Activated T-helper 1 cell treated with anti-CD3 and anti-CD28 coated beads, Interleukin-2, amount 50 U/mL, for 16 hours (primary cell): ENCODE measurements at places on chromosomes 2 and 18.

DNA sequence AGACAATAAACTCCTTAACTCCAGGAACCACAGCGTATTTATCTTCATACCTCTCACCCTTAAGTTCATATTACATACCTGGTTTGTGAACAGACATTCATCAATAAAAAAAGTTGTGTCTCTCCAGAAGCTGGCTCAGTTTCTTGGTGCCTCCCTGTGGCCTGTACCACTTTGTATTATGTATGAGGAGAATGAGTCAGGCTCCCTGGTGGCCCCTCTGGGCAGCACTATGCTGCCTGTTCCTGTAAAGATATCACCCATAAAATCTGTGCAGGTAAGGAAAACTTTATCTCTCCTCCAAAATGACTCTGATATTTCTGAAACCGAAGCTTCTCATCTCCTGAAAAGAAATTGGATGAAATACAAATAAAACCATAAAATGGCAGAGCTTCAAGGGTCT, 198.4 kb upstream of the NT5C1B start:
- no peak for DNase-seq

DNA sequence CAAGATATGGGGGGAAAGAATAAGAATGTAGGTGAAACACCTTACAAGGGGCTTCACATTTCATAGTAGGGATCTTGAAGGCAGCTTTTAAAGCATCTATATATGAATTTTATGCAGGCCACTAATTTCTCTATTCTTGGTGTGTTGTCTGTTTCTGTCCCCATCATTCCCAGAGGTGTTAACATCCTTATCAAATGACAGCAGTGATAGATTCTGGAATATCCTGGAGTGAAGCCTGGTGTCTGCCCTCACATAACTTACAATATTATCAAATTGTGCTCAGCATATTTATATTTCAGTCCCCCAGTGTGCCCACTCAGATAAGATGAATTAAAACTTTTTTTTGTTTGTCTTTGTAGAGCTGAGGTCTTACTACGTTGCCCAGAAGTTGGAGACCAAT, 486.2 kb downstream of the EPHA4 start:
- DNase-seq = no peak

DNA sequence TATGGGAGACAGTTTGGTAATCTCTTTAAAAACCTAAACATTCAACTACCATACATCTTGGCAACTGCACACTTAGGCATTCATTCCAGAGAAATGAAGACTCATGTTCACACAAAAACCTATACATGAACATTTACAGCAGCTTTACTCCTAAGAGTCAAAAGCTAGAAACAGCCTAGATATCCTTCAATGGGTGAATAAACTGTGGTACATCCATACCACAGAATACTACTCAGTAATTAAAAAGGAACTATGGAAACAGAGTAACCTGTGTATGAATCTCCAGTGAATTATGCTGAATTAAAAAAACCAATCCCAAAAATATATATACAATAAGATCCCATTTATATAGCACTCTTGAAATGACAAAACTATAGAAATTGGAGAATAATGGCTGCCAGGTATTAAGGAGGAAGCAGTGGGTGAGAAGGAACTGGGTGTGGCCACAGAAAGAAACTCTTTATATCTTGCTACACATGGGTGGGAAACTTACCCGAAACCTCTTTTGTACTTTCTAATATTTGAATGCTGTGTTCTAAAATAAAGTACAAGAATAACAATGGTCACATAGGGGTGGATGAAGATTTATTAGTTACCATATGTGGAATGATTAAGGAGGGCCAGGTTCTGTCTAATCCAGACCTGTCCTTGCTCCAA, 13.7 kb downstream of the SESTD1 start:
- no peak for DNase-seq

DNA sequence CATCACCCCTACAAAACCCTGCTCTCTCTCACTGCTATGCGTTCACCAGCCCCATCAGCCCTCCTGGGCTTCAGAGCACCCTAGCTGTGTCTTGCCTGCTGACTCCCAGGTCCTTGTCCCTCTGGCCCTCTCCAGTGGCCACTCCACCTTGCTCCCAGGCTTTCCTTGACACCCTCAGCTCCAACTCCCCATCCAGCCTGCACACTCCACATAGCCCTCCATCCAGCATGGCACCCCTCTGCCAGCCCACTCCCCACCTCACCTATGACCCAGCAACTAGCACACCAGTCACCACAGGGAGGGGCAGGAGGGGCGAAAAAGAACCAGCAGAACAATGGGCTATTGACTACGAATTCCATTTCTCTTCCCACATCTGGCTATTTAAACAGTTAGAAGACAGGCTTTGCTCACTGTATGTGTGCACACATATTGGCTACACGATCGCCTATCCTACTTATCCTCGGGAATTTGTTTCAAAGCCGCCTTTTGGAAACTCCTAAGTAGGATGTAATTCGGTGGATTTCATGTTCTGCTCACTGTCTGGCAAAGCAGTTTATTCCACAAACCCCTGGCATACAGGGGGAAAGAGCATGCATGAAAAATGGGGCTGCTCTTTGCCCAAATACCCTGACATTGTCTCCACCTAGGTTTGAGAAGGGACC, 195.3 kb downstream of the SMAD2 start:
- no peak for DNase-seq

DNA sequence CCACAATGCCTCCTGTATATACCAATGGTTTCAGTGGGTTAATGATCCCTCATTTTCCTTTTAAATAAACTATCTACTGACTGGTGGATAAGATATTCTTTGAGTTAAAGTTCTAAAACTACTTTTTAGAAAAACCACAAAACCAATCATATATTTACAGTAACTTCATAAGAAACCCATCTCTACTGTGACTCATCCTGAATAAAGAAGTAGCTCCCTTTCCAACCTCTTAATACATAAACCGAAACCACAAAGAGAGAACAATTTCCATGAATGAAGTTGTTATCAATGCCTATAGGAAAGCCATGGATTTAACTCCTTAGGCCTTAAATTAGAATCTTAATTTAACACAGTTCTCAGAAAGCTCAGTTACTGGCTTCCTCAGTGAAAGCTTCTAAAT, 227.0 kb upstream of the SMAD7 start:
- DNase-seq = no peak

DNA sequence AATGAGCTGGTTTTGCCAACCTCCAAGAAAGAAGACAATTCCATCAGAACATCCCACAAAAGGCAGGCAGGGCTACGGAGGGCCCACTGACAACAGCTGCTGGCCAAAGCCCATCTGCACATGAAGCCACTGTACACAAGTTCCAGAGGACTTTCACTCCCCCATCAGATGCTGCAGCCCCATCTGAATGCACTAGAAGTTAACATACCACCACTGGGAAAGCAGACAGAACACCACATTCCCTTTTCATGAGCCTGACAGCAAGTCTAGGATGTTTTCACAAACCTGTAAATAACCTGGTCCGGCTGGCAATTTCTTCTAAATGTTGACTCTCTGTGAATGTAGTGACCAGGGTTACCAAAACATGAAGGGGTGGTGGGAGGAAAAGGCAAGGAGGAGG, 41.5 kb downstream of the CCBE1 start:
- DNase-seq = no peak

- no peak for DNase-seq
These were observed 77.4 kb downstream of the DYSF start for GRCh38 chr2:71530641-71531332.

- no peak for DNase-seq
These were observed 506.5 kb downstream of the TSN start for GRCh38 chr2:122261911-122262310.

DNA sequence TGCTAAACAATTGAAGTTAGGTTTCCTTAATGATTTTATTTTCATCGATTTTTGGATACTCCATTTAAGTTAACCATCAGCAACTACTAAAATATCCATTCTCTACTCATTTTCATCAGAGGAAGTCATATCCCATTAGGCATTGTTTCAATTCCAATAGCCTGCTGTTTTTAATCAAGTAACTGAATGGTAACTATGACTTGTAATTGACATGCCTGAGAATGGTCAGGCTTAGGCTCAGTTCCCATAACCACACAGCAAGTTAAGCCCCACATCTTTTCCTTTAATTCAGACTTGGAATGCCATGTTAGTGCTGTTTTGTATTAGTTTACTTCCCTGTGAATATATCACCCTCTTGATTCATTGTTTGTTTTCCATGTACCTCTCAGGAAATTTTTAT, 398.8 kb downstream of the ARHGAP15 start:
- no peak for DNase-seq

- DNase-seq = peak; percentile 88
These were observed at the start of gene SLC66A2 for GRCh38 chr18:79951545-79952455. TSS of gene SLC66A2 (minus strand) at chr18:79951653. CDS start at chr18:79950926, 727 bp downstream.

GRCh38 chr18:57697426-57697825, 75.8 kb upstream of the NARS1 start:
- DNase-seq = no peak

GRCh38 chr18:3238742-3239141, 8.9 kb upstream of the MYL12A start:
- DNase-seq = no peak

DNA sequence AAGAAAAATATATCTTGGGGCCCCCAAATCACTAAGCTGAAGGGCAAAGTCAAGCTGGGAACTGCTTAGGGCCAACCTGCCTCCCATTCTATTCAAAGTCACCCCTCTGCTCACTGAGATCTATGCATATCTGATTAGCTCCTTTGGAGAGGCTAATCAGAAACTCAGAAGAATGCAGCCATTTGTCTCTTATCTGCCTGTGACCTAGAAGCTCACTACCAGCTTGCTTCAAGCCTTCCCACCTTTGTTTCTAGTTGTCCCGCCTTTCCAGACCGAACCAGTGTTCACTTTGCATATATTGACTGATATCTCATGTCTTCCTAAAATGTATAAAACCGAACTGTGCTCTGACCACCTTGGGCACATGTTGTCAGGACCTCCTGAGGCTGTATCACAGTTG, 479.4 kb downstream of the METTL4 start:
- DNase-seq = no peak

DNA sequence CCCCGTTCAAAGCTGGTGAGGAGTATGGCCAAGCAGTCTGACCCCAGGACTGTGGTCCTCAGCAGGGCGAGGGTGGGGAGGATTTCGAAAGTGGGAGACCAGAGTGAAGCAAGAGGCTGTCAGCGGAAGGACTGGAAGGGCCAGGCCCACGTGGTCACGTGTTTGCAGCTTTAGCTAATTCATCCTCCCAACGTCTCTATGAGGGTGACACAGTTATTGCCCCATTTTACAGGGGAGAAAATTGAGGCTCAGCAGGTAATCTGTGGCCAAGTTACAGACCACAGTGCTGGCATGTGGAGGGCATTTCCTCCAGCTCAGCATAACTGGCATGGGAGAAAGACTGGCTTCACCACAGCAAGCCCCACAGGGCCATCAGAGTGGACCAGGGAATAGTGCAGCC, 45.4 kb upstream of the LTBP1 start:
- no peak for DNase-seq

GRCh38 chr2:50402654-50402960, 629.3 kb downstream of the NRXN1 start:
- no peak for DNase-seq

DNA sequence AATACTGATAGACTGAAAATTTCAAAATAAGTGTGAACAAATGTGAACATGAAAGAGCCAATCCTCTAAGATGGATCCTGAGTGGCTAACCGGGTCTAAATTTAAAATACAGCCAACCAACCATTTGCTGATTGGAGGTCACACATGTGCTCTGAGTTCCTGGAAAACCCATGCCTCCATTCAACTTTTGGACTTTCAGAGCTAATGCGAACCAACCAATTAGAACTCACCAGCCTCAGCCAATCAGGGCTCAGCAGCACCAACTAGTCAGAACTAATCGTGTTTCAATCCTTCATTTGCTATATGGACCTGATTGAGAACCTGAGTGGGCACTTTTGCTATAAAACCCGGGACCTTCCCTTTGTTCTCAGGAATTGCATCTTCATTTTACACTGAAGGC, 111.5 kb downstream of the MEP1B start:
- DNase-seq = no peak

GRCh38 chr18:9578306-9578705, 36.1 kb downstream of the PPP4R1 start:
- no peak for DNase-seq

GRCh38 chr18:74689251-74689650, 91.6 kb downstream of the ZNF407 start:
- no peak for DNase-seq

GRCh38 chr2:211737282-211737681, 801.3 kb downstream of the ERBB4 start:
- DNase-seq = no peak

DNA sequence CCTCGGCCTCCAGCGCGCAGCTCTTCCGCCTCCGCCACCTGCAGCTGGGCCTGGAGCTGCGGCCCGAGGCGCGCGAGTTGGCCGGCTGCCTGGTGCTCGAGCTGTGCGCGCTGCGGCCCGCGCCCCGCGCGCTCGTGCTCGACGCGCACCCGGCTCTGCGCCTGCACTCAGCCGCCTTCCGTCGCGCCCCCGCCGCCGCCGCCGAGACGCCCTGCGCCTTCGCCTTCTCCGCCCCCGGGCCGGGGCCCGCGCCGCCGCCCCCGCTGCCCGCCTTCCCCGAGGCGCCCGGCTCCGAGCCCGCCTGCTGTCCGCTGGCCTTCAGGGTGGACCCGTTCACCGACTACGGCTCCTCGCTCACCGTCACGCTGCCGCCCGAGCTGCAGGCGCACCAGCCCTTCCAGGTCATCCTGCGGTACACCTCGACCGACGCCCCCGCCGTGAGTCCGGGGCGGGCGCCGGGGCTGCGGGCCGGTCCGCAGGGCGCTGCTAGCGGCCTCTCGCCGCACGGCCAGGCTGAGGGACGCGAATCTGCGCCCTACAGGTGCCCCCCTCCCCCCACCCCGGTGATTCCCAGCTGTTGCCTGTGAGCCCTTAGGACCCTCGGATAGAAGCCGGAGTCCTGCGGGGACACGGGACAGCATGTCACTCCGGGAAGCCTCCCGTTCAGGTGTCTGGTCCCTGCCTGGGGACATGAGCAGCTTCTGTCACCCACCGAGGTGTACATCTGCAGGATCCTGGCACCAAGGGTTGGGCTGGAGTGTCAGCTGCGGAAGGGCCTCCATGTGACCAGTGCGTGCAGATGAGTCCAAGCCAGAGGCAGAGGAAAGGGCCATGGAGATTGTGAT, 616 bp downstream of the RNPEPL1 start:
- peak; percentile 7 for DNase-seq

DNA sequence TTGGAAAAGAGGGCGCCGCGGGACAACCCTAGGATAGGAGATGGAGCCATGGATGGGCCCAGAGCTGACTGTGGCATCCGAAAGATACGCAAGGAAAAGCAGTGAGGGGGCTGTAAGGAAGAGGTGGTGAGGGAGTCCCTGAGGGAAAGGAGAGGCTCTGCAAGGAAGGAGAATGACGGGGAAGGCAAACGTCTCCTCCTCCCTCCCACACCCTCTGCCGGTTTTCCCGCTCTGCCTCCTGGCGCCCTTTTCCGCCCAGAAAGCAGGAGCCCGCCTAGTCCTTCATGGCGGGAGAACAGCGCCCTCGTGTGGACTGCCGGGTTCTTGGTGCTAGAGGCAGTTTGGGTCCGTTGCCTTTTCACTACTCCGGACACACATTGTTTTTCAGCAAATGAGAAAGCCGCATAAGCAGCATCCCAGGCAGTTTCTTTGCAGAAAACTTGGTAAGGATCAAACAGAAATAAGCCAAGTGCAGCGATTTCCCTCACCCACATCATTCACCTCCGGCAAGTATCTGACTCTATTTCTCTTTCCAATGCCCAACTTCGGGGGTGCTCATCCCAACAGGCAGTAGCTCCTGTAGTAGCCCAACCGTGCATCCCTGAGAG, 200.4 kb downstream of the INO80D start:
- DNase-seq = peak; percentile 19

GRCh38 chr2:181517685-181518301, 60.6 kb downstream of the ITGA4 start:
- DNase-seq = no peak
